RKO (cell line): ENCODE measurements at places on chromosomes 12 and 14.
A peak's percentile ranks its signal among the peaks of the same experiment; 100 is the strongest.

- DNase-seq: no peak
These were observed 7.3 kb downstream of the PPP2R5E start for GRCh38 chr14:63535918-63536317.

DNA sequence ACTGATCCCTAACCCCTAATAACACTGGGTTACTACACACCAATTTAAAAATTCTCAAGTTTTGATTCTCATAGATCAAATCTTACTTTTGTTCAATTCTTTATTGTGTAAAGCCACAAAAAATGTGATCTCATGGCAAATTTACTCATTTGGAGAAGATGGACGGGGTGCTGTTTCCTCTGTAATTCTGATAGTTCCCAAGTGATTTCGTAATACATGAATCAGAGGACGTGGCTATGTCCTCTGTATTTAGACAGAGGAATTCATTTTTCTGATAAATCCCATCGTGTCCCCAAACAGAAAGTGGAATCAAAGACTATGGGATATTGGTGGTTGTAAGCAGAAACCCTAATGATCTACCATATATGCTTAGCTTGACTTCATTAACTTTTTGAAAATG lies 76.6 kb upstream of the GNG2 start:
- peak; percentile 29 for DNase-seq

- no peak for DNase-seq
These were observed 242.8 kb downstream of the DPF3 start for GRCh38 chr14:72651081-72651480.

- no peak for DNase-seq
These were observed 12.1 kb downstream of the KRT85 start for GRCh38 chr12:52355176-52355575.

DNA sequence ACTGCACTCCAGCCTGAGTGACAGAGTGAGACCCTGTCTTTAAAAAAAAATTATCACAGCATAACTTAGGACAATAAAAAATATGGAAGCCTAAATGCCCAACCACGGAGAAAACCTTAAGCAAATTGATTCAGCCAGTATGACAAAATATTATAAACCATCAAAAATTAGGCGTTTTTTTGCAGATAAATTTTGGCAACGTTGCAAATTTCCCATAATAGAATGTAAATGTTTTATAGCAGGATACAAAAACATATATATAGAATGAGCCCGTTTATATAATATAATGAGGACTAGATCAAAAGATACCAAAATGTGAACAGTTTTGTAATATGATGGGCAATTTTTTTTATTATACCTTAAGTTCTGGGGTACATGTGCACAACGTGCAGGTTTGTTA lies 6.8 kb upstream of the EML5 start:
- DNase-seq: no peak

DNA sequence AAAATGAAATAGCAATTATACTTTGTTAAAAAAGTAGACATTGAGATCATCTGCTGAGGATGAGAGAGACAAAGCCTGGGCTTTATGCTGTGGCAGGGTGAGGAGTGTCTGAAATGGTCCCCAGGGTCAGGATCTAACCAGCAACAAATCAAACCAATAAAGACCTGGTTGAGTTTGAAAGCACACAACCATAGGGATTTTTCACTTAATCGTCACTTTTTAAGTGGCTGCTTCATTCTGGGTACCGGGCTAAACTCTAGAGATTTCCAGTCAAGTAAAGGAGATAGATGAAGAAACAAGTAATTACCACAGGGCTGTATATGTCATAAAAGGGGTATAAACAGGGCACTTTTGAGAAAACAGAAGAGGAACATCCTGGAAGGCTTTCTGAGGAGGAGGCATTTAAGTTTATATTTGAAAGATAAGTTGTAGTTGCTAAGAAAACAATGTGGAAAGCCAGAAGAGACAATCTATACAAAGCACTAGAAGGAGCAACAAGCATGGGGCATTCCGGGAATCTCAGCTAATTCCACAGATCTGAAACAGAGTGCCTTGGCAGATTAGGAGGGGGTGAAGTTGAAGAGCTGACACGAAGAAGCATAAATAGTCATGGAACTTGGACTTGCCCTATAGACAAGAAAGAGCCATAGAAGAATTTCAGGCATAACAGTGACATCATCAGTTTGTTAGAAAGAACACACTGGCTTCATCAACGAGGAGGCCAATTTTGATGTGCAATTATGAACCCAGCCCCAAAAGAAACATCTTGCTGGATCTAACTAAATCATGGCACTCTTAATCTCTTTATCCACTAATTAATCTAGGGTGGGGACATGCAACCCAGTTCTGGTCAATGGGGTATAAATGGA lies 46.9 kb upstream of the FRS2 start:
- no peak for DNase-seq

- peak; percentile 73 for DNase-seq
These were observed 180.8 kb downstream of the C12orf50 start for GRCh38 chr12:87848248-87848868.

- no peak for DNase-seq
These were observed 5.5 kb downstream of the AJUBA start for GRCh38 chr14:22976620-22977433.

DNA sequence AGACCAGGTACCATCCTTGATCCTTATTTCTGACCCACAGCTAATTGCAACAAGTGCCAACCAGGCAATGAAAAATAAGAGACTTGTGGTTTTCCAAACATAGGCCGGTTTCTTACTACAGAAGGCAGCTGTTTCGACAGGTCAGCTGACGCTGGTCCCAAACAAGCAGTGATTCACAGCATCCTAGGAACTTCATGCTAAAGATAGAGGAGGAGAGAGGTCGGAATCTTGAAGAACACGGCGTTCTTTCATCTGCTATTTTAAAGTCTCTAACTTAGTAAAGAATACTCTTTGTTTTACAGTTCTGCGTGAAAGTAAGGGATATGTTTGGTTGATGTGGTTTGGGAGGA lies 28.1 kb upstream of the ADGRD1 start:
- DNase-seq: no peak

GRCh38 chr12:3432176-3432742 lies 58.7 kb upstream of the PRMT8 start:
- DNase-seq: no peak

DNA sequence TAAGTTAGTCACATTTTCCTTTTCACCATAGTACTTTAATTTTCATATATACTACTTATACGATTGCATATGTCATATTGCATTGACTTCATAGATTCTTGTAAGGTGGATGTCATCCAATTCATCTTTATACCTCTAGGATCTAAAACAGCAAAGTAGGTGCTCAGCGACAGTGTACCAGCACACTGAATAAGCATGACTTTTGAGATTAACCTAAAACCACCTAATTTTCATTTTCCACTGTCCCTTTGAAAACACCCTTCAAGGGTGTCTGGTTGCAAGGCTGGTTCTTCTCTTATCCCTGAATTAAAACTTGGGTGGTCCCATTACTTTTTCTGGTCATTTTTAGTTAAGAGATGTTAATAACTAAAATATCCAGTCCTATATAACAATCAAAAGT lies 4.4 kb downstream of the GPR19 start:
- DNase-seq: no peak

DNA sequence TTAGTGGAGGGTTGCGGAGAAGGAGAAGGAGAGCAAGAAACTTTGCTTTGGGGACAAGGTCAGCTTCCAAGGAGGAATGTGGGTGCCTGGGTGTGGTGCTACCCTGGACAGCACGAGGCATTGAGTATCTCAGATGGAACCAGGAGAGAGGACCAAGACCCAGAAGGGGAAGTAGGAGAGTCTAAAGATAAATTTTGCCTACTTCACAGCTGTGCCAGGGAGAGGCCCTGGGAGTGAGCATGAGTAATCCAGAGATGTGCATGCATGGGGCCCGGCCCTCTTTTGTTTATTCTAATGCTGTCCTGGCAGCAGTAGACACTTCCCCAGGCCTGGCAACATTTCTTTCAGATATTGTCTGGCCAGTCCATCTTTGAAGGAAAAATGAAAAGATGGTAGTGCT lies 49.5 kb upstream of the GNPNAT1 start:
- DNase-seq: no peak

DNA sequence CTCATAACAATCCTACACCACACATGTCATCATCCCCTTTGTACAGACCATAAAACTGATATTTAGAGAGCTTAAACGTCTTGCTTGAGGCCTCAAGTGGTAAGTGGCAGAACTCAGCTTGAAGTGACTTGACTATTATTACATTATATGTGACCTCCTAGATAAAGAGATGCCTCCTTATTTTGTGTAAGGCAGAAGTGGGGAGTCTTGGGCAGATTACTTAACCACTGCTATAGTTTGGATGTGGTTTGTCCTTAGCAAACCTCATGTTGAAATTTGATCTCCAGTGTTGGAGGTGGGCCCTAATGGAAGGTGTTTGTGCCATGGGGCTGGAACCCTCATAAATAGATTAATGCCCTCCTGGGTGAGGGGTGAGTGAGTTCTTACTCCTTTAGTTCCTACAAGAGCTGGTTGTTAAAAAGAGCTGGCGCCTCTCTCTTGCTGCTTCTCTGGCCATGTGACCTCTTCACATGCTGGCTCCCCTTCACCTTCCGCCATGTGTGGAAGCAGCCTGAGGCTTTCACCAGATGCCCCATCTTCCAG lies 37.4 kb downstream of the RCOR1 start:
- no peak for DNase-seq

GRCh38 chr12:87217491-87217890 lies 811.7 kb downstream of the C12orf50 start:
- no peak for DNase-seq

- DNase-seq: no peak
These were observed 4.9 kb upstream of the FOXG1 start for GRCh38 chr14:28761438-28762291.

- no peak for DNase-seq
These were observed 61.8 kb downstream of the PLBD1 start for GRCh38 chr12:14505626-14506596.

GRCh38 chr12:51749206-51749985 lies 99.1 kb downstream of the FIGNL2 start:
- no peak for DNase-seq

GRCh38 chr12:57342207-57342691 lies 88.6 kb downstream of the R3HDM2 start:
- no peak for DNase-seq

- DNase-seq: no peak
These were observed 398.0 kb downstream of the FSCB start for GRCh38 chr14:44109036-44109435.

GRCh38 chr12:46855760-46856159 lies 30.0 kb upstream of the SLC38A4 start:
- no peak for DNase-seq

DNA sequence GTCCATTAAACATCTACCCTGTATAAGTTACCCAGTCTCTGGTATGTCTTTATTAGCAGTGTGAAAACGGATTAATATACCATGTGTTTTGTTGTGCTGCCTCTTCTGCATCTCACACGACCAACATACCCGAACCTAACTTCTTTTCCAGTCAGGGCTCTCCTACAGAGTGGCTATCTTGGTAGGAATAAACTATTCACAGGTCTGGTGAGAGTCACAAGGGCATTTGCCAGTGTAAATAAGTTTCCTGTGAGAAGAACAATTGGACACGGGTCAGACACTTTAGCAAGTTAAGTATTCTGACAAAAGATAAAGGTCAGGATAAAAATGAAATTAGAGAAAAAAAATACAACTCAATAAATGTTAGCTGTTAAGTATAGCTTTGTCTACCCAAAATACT lies 60.9 kb downstream of the MYF5 start:
- no peak for DNase-seq

DNA sequence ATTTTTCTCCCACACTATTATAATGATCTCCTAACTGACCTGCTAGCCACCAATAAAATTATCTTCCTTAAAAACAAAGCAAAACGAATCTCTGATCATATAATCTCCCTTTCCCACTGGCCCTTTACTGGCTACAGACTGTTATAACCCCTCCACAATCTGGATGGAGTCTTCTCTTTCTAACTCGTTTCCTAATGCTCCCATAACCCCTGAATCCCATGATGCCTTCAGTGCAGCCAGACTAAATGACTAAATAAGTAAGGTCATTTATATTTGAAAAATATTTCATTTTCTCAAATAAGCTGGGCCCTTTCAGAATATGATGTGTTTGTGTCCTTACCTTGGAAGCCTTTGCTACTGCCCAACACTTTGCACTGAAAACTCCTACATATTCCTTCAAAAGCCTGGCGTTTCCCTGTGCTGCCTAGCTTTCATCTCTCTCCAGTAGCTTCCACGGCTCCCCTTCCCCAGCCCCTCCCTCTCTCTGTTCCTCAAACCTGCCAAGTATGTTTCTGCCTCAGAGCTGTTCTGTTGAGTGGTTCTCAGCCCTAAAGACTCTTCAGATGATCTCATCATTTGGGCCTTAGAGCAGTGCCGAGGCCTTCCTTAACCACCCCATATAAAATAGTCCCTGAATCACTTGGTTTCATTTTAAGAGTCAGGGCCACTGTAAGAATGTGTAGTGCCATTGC lies 91.7 kb downstream of the MYRFL start:
- DNase-seq: no peak

GRCh38 chr12:83199069-83199468 lies 512.4 kb downstream of the TMTC2 start:
- no peak for DNase-seq

DNA sequence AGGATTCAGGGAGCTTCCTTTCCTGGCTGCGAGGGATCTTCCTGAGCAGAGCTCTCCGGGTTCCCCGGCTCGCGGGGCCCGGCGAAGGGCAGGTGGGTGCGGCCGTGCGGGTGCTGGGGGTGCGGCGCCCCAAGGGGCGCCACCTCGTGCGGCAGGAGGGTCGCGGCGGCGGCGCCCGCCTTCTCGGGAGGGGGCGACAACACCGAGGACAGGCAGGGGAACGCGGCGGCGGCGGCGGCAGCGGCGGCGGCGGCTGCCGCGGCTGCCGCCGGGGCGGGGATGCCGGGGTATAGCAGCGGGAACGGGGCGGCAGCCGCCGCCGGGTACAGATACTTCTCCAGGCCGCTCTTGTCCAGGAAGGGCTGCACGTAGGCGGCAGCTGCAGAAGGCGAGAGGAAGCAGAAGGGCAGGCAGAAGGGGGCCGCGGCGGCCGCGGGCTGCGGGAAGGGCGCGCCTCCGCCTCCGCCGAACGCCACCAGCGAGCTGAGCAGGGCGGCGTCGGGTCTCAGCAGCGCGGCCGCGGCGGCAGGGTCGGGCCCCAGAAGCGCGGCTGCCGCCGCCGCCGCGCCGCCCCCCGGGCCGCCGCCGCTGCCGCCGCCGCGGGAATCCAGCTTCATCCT lies 2.7 kb downstream of the BHLHE41 start:
- peak; percentile 32 for DNase-seq

DNA sequence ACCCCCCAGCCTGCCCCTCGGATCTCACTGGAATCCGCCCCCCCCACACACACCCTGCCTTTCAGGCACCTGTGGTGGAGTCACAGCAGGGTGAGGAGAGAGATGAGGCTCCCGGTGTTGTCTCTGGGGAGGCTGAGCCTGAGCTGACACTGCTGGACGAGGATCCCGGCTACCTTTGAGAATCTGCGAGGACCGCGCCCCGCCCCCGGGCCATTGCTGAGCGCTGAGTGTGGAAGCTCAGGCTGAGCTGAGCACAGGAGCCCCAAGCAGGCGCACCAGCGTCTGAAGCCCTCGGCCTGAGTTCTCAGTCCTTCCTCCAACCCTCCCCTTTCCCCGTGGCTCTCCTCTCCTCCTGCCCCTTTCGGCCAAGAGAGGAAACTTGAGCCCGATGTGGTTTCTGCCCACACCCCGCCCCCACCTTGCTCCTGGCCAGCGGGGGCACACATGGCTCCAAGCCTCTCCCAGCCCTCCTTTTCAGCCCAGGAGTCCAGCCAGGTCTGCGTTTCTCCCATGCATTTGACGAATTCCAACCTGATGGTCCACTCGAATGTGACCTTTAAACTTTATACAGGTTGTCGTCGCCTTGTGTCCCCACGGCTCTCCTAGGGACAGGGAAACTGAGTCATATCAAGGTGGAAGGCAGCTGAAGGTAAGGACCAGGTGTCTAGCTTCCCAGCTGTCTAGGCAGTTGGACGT lies at the start of gene NFE2:
NFE2 (minus strand) TSS at position 284 of the 696 bp plus-strand sequence. CDS start 5,767 bp downstream, outside the sequence.
- DNase-seq: no peak
